ENCODE measurements at places on chromosomes 5 and 9.
A peak's percentile ranks its signal among the peaks of the same experiment; 100 is the strongest.

DNA sequence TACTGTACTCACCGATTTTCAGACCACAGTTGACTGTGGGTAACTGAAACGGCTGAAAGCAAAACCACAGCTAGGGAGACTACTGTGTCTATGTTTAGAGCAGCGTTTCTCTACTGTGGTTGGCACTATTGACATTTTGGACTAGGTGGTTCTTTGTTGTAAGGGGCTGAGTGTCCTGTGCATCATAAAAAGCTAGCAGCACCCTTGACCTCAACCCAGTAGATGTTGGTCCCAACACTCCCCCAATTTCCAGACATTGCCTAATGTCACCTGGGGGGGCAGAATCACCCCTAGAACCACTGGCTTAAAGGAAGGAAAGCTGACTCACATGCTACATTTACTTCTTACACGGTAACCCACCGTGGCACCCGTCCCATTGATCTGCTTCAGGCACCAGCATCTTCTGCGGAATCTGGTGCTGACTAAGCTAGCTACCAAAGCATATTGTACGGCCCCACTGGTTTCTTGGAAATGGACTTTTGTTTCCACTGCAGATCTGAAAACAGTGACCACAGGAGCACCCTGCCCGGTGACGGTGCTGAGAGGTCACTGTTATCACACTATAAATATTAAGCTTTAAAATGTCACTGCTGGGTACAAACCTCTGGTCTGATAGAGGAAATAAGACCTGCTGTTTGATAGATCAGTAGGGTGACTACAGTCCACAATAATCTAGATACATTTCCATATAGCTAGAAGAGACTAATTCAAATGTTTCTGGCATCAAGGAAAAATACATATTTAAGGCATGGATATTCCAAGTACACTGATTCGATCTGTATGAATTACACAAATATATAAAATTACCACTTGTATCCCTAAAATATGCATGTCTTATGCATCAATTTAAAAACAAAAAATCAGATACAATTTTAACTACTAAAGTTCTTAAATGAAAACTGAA, 151.4 kb downstream of the HSD17B3 start:
- DNase-seq = peak; percentile 37

GRCh38 chr5:61586096-61587084, 254.3 kb downstream of the ZSWIM6 start:
- no peak for DNase-seq

GRCh38 chr5:154628685-154629084, 126.5 kb upstream of the LARP1 start:
- no peak for DNase-seq

DNA sequence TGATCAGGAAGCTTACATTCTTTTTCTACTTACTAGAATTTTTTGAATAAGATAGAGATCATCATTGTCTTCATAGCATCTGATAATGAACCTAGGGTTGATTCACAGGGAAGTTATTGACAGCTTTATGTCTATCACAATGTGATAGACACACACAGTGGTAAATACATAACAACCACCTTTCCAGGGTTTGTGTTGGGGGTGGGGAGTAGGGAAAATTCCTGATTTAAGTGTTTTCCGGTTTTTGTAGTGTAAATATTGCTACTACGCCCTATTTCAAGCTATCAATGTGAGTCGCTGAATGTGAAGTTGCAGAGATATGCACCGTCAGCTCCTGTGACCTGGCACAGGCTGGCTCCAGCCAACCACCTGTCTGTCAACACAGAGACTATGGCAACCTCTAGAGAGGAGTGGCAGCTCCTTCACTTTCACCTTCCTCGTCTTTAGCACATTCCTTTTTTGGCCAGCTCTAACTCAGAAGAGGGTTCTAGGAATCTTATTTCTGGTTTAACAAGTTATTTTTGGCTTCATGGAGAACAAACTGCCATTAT, 224.9 kb downstream of the MAT2B start:
- no peak for DNase-seq

DNA sequence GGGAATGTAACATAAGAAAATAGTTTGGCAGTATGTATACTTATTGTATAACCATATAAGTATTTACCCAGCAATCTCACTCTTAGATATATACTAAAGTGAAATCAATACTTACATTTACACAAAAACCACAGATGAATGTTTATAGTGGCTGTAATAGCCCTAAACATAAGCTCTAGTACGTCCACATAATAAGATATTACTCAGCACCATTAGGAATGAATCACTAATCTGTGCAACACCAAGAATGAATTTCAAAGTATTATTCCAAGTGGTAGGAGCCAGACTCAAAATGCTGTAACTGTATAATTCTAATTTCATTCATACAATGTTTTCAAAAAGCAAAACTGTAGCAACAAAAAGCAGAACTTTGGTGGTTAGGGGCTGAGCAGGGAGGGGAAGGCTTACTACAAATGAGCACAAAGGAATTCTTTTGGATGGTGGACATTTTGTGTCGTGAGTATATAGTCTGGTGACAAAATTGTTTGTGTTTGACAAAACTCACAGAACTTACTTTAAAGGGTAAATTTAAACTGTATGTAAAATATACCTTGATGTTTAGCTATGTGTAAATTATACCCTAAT, 11.9 kb upstream of the C5orf46 start:
- DNase-seq = no peak

- DNase-seq = no peak
These were observed 3.8 kb upstream of the NDST1 start for GRCh38 chr5:150503977-150504620.

DNA sequence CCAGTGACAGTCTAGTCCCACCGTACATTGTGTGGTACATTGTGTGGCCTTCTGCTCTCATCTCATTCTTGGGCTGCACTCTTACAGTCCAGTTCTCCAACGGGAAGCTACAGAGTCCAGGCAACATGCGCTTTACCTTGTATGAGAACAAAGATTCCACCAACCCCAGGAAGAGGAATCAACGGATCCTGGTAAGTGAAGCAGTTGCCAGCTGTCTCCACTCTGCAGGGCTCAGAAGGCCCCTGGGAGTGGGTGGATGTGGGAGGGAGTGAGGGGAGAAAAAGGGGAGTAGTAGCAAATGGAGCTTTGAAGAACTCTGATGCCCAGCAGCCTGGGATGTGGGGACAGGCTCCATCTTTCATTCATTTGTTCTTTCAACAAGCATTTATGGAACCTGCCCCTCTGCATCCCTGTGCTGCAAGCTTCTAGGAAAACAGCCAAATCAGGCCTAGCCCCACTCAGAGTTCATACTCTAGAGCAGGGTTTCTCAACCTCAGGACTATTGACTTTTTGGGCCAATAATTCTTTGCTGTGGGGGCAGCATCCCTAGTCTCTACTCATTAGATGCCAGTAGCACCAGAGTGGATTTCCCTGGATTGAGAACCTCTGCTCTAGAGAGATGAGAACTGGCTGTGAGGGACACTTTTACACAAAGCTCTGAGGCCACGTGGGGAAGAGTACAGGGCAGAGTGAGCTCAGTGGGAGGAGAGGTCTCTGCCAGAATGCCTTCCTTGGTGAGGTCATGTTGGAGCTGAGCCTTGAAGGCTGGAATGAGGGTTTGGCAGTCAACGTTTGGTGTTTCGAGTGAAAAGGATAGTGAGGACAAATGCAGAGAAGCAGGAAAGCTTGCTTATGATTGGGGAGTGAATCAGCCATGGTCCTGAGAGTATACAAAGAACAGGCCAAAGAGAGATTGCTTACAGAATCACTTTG, 1.1 kb downstream of the POLR1E start:
- DNase-seq = no peak

DNA sequence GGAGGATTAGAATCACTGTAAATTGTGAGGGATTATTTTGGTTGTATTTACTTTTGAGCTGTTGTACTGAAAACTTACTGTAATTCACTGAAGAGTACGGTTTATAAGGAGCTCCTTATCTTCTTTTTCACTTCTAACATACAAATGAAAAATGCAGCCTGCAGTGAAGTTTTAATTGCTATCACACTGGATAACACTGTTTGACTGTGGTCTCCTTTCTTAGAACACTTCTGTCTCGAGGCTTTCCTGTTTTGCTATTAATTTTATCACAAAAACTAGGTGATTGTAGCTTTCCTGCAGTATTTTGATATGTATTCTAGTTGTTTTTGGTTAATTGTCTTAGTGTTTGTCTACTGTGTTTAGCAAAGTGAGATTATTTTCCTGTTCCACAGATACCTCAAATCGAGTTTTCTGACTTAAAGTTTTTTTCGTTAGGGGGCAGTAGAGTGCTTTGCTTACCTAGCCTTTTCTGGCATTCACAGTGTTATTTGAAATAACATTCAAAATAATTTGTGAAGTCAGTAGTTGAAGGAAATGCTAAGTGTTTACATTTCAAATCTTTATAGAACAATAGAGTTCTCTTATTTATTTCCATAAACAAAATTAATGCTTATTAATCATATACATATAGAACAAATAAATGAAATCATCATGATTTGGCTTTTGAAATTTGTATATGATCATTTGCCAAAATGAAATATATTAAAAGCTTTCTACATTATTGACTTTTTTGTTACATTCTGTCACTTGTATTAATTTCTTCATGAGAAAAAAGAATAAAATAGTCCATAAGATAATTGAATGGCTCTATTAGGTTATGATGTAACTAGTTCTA, 52.9 kb downstream of the COMMD10 start:
- DNase-seq = no peak

DNA sequence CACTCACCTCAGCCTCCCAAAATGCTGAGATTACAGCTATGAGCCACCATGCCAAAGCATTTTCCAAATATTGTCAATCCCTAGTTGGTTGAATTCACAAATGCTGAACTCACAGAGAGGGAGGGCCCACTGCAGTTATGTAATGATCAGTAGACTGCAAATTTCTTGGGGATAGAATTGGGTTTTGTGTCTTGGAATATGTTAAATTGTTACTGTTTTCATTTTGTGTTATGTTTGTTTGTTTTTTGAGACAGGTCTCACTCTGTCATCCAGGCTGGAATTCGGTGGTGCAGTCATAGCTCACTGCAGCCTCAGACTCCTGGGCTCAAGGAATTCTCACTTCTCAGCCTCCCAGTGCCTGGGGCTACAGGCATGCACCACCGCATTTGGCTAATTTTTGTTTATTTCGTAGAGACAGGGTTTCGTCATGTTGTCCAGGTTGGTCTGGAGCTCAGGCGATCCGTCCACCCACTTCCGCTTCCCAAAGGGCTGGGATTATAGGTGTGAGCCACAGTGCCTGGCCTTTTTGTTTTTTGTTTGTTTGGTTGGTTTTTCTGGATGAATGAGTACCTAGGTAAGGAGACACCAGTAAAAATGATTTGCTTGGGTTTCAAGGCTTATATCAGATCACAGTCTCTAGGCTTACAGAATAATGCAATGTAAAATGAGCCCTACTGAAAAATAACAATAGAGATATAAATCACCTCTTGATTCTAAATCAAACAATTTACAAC, 31.5 kb upstream of the LMNB1 start:
- DNase-seq = no peak

Measured in CD4-positive, alpha-beta T cell treated with Interleukin-17A for 4 hours (primary cell).